ENCODE measurements at places on chromosomes 13 and 19.

GRCh38 chr13:76754414-76754813 is 131.8 kb downstream of the KCTD12 start:
- DNase-seq, result no peak

DNA sequence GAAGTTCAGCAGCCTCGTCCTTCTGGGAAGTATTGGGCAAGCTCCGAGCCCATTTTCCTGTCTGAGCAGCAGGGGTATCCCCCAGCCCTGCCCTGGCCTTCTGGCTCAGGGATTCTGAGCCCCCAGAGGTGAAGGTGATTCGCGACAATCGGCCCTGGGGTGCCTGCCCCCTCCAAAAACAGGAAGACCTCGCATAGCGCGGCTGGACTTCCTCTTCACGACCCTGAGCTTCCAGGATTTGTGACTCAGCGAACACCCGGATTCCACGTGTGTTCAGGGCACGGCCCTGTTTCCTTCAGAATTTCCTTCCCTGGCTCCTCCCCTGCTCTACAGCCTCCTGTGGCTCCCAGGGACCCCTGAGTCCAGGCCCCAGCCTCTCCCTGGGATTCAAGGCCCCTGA is at the start of gene SEMA6B:
SEMA6B (minus strand) TSS at position 116 of the 400 bp plus-strand sequence. CDS start 1,227 bp downstream, outside the sequence.
- no peak for DNase-seq

- DNase-seq, result no peak
Observed at GRCh38 chr19:367963-368629, 23.5 kb upstream of the MIER2 start.

DNA sequence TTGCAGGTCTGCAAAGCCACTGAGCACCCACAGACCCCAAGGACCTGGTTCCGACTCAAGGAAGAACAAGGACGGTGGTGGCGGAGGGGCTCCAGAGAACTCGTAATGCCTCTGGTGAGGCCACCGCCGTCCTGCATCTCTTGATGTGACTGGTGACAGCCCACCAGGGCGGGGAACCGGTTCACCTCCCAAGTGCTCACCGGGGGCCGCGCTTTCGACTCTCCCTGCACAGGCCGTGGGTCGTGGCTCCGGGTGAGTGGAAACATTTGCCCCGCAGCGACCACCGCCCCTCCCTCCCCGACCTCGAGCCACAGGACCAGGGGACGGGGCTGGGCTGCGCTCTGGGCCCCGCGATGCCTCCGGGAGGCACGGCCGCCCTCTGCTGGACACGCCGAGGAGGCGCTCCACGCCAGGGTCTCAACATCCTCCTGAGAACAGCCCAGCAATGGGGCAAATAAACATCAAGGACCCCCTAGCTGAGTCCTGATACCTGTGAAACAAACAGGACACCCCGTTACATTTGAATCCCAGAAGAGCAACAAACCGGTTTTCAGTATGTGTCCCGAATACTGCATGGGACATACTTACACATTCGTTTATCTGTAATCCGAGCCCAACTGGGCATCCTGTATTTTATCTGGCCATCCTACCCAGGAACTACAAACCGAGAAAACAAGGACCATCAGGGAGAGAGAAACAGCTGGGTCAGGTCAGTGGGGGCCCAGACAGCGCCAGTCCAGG is 3.9 kb upstream of the PLPP2 start:
- no peak for DNase-seq

DNA sequence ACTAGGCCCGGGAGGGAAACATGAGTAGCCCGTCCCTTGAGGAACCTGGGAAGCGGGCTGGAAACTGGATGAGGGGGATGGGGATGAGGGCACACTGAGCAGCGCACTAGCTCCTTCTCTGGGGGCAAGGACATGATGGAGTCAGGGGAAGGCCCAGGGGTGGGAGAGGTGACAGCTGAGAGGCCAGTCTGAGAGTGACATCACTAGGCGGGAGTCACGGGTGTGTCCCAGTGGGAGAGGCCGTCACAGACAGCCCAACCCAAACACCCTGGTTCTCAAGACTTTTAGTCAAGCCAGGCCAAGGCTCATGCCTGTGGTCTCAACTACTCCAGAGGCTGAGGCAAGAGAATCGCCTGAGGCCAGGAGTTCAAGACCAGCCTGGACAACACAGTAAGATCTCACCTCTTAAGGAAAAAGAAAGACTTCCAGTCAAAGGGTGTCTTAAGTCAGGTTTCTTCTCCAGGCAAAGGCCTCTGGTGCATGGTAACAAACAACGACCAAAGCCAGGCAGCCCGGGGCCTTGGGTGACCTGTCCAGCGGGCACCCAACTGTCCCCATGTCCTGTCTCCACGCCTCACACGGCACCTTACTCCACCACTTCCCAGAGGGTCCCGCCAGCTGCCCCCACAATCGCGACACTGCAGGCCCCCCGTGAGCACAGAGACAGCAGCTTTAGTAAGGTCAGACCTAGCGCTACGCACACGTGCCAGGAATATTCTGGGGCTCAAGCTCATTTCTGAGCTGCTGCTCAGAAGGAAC is 25.5 kb upstream of the TIMM44 start:
- no peak for DNase-seq

- no peak for DNase-seq
Observed at GRCh38 chr13:39047560-39047959, 9.3 kb downstream of the NHLRC3 start.

- DNase-seq, result no peak
Observed at GRCh38 chr19:41221514-41222205, 2.6 kb downstream of the AXL start.

DNA sequence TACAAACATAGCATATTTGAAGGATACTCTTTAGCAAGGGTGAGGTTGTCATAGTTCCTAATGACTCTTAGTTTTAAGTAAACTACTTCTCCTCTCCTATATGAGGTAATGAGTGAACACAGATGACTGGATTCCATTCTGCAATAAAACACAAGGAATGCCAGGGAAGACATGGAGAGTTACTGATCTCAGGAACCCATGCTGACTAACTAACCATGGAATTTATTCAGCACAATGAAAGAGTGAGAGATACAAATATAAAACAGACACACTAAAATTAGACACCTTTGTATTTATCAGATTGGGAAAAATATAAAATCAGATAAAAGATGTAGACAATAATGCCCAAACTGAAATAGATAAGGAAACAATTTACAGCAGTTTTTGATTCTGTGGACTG is 1525.9 kb upstream of the SLC10A2 start:
- DNase-seq, result no peak

DNA sequence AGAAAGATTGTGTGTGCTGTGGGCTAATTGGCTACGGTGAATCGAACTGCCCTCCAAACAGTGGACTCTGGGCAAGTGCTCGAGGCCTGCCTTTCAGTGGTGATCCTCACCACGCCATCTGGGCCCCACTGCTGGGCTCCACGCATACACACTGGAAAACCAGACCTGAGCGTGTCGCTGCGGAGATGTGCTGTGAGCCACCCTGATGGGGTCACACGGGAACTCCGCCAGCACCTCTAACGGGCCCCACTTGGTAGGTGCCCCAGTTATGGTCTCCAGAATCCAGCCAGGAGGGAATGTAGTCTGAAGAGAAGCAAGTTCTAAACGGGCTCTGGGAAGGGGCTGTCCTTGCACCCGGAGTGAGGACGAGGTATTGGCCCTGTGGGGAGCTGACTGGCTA is 39.3 kb downstream of the C13orf46 start:
- DNase-seq, result no peak

GRCh38 chr13:32153056-32153455 is 121.5 kb downstream of the FRY start:
- DNase-seq, result no peak

GRCh38 chr19:10471909-10472308 is 31.2 kb downstream of the KEAP1 start:
- no peak for DNase-seq

DNA sequence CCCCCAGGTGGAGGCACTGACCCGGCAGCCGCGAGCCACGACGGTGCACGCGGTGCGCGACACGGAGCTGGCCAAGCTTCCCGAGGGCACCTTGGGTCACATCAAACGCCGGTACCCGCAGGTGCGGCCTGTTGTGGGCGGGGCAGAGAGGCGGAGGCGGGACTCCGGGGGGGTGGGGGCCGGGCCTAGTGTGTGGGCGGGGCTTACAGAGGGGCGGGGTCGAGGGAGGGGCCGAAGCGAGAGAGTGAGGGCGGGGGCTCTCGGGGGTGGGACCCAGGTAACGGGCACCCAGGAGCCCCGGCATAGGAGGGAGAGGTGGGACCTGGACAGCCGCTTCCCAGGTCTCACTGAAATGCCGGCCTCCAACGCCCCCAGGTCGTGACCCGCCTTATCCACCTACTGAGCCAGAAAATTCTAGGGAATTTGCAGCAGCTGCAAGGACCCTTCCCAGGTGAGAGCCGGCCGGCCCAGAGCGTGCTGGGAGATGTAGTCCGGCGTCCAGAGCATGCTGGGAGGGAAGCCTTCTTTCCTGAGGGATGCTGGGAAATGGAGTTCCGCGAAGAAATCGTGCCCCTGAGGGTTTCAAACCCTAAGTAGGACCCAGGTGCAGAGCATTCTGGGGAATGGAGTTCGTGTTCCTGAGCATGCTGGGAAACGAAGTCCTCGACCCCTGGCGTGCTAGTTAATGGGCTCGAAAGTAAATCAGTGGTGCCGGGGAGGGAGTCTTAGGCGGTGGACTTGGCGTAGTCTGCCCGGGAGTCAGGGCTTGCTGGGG is 15.7 kb downstream of the PNPLA6 start:
- no peak for DNase-seq

- no peak for DNase-seq
Observed at GRCh38 chr19:49546825-49547565, 19.2 kb downstream of the RCN3 start.

- no peak for DNase-seq
Observed at GRCh38 chr13:37954191-37954590, 84.6 kb upstream of the TRPC4 start.

- DNase-seq, result no peak
Observed at GRCh38 chr13:99528547-99528946, 27.3 kb downstream of the TM9SF2 start.

DNA sequence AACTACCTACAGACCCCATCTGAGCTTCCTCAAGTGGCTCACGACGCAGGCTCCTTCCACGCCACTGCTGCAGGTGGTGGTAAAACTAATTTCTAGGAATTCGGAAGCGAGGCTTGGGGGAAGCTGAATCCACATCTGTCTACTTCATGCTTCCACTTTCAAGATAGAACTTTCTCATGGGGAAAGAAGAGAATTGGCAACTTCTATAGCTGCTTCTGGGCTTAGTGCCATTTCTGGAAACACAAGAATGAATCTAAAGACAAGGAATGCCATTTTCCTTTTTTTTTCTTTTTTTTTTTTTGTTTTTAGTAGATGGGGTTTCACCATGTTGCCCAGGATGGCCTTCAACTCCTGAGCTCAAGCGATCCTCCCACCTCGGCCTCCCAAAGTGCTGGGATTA is 2.8 kb upstream of the NLRP12 start:
- DNase-seq, result no peak

DNA sequence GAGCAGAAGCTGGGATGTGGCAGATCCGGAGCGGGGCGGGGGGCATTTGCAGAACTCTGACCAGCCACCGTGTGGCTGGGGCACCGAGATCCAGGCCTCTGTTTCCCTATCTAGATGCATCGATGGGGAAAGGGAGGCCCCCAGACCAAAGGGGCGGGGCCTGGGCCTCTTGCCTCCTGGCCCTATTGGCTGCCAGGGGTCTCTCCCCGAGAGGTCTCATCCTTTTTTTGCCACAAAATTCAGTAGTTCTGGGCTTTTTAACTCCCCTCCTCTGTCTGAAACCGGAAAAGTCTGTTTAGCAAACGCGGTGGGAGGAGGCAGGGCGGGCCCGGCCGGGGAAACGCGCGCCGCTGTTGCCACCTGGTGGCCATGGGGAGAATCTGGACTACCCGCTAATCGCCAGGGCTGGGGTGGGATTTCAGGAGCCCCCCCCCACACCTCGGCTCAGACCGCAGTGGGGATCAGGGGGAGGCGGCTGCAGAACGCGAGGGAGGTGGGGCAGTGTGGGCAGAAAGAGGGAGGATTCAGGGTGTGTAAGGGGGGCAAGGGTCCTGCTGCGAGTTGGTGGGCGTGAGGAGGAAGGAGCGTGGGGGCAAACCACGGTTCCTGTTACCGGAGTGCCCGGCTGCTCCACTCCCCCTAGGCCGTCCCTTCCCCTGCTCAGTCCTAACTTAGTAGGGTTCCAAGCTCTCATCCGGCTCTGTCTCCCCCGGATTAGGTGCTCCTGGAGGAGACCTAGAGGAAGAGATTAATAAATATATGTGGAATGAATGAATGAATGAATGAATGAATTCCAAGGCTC is 28.3 kb downstream of the IL12RB1 start:
- DNase-seq, result peak; percentile 63

DNA sequence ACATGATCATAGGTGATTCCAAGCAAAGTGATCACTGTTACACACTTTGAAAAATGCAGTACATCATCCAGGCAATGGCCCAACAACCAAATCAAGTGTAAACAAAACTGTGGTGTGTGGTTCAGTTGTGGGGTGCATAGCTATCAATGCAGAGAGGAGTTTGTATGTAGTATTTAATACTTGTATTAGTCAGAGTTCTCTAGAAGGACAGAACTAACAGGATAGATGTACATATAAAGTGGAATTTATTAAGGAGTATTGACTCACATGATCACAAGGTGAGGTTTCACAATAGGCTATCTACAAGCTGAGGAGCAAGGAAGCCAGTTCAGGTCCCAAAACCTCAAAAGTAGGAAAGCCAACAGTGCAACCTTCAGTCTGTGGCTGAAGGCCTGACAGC is 249.3 kb upstream of the HTR2A start:
- DNase-seq, result no peak

DNA sequence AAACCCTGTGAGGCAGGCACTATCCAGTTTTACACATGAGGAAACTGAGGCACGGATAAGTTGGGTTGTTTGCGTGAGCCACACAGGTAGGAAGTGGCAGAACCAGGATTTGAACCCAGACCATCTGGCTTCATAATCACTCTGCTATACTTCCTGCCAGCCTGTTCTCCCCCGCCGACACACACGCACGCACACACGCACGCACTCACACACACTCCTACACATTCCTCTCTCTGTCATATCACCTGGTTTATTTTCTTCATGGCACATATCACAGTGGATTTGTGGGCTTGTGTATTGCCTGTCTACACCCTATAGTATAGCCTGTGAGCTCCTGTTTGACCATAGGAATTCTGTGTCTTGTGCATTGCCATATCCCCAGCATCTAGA is 140.0 kb downstream of the SIPA1L3 start:
- DNase-seq, result no peak

DNA sequence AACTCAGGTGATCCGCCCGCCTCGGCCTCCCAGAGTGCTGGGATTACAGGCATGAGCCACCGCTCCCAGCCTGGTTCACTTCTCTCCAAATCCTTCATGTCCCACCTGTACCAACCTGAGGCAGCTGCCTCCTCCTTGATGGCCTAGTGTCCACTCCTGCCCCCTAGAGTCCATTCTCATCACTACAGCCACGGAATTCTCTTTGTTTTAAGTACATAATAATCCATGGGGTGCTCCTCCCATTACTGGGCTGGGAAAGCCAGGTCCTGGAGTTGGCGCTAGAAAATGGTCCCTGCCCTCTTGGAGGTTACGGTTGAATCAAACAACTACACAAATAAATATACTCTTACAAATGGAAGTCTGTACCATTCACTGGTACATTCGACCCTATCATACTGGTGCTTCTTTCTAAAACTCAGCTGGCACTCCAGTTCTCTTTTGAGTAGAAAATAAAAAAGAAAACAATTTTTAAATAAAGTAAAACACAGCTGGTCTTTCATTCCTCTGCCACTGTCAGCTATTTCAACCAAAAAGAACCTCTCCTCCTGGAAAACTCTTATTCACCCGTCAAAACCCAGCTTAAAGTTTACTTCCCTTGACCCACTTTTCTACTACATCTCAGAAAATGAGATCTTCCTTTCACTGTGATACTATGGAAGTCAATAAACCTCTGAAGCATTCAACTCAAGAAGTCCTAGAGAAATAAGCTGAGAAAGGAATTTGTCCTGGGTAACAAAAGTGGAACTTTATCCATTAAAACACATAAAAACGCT is 22.4 kb upstream of the ARHGEF18 start:
- no peak for DNase-seq

GRCh38 chr13:80132741-80133601 is 208.0 kb downstream of the SPRY2 start:
- no peak for DNase-seq

Data from T-helper 2 cell (primary cell).